ENCODE measurements at places on chromosomes 4 and X.

- no peak for DNase-seq
Measured at GRCh38 chr4:7393601-7394575, 40.8 kb downstream of the PSAPL1 start.

DNA sequence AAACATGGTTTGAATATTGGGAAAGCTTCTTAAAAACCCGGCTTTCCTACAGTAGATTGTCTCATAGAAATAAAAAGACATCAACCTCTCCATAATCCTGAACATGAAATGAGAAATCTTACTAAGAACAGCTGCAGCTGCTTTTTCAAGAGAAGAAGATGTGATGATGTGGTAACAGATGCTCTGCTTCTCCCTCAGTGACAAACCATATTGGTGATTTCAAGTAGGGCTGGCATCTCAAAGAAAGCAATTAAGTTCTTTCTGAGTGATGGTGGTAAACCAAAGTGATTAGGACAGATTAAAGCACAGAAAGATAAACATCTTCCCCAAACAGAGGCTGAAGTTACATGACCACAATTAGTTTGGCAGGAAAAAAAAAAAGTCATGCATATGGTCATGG lies 1477.7 kb downstream of the RAPGEF2 start:
- DNase-seq, result no peak

DNA sequence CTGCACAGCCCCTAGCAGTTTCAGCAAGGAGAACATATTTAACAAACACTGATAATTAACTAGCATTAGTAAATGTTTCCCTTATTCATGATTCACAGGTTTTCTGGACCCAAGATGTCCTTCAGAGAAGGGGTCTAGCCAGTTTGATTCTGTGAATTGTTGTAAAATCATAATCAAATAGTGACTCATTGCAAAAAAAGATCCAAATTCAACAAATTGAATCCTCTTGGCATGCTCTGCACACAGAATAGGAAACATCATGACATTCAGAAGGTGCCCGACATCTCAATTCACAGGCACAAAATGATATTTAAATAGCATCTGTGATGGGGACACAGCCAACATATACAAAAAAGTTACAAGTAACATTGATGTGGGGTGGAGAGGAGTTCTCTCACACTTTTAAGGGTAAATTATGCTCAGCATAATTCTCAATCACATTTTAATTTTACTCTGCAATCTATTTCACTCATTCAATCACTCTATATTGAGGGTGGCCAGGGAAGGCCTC lies 100.0 kb downstream of the SH3KBP1 start:
- no peak for DNase-seq

GRCh38 chr4:40656201-40656863 lies 26.7 kb upstream of the RBM47 start:
- no peak for DNase-seq

DNA sequence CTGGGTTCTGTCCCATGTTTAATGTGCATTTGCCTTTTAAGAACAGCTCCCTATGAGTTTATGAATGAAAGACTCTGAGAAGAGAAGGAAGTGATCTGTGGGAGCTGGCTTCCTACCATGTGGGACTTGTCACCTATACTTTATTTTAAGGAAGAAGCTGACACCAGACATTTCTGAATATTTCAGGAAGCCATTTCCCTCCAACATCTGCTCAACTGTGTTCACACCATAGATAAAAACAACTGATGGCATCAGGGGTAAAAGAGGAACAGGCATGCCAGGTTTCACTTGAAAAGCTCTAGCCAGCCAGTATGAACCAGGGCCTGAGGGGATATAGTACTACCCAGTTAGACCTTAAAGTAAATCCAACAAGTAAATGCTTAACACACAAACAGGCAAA lies 116.0 kb downstream of the COL4A6 start:
- DNase-seq, result no peak

DNA sequence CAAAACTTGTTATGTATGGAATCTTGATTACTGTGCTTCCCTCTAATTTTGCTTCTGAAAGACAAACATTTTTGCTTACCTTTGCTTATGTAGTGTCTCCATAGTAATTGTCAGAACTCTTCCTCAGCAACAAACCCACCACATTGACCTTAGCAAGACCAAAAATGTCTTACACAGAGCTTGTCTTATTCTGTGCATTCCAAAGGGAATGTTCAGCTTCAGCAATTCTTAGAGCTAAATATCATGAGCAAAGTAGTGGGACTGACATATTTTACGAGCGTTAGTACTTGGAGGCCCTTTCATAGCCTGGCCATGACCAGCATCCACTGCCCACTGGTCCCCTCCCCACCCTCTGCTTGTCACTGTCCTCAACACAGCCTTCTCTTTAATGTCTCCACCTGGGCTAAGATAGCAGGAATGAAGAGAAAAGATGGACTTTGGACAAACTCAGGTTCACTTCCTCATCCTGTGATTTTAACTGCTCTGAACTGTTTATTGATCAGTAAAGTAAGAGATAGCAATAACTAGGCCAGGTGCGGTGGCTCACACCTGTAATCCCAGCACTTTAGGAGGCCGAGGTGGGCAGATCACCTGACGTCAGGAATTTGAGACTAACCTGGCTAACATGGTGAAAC lies 15.5 kb upstream of the SH3D19 start:
- no peak for DNase-seq

DNA sequence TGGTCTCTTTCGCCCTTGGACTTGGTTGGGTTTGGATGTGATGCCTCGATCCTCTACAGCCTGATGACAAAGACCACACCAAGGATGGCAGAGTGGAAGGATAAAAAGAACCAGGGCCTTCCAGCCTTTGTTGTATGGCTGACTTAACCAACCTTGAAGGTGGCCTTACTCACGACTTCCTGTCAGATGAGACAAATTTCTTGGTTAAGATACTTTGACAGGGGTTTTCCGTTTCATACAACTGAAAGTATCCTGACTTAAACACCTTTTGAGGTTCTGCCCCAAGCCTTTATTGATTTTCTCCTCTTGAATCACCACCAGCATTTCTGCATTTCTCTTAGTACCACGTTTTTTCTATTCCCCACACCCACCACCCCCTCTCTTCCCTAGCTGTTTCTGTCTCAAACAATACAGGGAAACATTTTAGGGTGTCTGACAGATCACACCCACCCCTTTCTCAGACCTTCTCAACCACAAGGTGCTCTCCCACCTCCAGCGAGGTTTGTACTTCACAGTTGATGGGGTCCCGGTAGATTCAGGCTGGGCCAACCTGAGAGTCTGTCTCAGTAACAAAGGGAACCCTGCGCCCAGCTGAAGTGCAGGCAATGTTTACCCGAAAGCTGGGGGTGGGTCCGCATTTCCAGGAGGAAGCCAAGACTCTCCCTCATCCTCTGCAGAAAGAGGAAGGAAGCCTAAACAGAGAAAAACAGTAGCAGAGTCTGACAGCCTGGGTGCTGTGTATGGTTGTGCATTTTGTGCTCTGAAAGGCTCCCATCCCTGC lies 5.0 kb upstream of the TSPAN5 start:
- no peak for DNase-seq

Data from pons (tissue), 1 donor.